DMS79 treated with DMSO at 0.1 percent for 48 hours (cell line): ENCODE measurements at places on chromosomes 5 and 9.
A peak's percentile ranks its signal among the peaks of the same experiment; 100 is the strongest.

DNA sequence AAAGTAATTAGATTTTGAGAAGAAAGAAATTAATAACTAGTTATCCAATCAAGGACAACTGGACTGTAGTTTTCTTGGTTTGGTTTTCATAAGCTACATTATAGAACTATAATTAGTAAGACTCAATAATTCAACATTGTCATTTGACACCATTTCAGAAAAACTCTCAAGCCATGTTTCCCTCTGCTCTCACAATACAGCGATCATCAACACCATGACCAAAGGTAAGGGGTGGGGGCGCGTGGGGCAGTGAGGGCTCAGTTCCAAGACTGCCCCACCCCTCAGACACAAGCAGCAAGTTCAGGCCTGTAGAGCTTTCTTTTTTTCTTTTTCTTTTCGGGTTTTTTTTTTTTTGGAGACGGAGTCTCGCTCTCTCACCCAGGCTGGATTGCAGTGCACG, 6.4 kb downstream of the CMBL start:
- DNase-seq = peak; percentile 63

DNA sequence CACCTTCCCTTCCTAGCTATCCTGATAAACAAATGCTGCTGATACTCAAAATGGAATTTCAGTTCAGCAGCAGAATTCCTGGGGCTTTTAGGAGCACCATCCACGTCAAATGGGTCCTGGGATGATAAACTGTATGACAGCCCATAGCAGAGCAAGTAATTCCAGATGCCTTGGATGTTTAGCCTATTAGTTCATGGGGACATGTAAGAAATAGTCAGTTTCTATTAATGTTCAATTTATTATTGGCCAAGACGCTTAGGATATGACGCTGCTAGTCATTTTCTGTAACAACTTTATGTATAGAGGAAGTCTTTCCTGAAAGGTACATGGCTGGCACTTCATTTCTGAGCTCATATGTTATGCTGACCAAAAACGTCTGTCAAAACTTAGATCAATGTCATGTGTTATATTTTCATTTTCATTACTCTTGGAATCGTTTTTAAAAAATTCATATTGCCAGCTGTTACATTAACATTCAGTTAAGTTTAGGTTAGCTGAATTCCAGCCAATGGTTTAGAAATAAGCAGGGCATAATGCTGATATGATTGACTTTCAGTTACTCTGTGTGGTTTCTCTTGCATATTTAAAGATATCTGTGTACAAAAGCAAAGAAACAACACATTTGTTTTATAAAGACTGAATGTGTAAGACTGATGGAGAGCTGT, 243.8 kb downstream of the CSNK1G3 start:
- no peak for DNase-seq

- no peak for DNase-seq
Observed at GRCh38 chr9:7094576-7094975, 336.8 kb downstream of the KDM4C start.

GRCh38 chr9:74078647-74079046, 418.5 kb upstream of the RORB start:
- DNase-seq = no peak

- no peak for DNase-seq
Observed at GRCh38 chr5:175826980-175827379, 44.4 kb upstream of the CPLX2 start.

DNA sequence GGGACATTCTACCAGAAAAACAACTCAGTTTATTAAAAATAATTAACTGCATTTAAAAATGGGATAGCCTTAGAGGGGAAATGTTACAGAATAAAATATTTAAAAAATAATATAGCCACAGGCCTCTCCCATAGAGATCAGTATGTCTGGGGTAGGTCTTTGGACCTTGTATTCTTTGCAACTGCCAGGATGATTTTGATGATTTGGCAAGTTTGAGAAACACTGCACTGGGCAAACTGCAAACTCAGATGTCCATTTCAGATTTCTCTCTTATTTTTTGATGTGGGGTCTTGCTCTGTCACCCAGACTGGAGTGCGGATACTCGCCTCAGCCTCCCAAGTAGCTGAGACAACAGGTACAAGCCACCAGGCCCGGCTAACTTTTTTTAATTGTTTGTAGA, 24.9 kb upstream of the CCNO start:
- DNase-seq = no peak

- no peak for DNase-seq
Observed at GRCh38 chr5:145981589-145982571, 45.5 kb downstream of the SH3RF2 start.

DNA sequence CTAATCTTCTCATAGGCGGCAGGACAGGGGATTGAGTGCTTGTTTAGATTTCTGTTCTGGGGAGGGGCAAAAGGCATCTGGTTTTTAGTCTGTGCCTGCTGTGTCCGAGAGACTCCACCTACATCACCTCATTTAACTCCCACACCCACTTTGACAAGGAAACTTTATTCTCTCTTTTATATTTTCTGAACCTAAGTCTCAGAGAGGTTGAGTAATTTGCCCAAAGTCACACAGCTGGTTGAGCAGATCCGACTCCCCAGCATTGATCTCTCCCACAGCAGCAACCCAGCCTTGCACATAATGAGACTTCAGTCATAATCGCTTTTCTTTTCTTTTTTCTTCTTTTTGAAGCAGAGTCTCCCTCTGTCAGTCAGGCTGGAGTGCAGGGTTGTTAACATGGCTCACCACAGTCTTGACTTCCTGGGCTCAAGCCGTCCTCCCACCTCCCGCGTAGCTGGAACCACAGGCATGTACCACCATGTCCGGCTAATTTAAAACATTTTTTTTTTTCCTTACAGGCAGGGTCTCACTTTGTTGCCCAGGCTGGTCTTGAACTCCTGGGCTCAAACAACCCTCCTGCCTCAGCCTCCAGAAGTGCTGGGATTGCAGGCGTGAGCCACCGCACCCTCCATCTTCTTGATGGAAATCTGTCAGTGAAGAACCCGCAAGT, 36.5 kb upstream of the ANKRD33B start:
- no peak for DNase-seq

DNA sequence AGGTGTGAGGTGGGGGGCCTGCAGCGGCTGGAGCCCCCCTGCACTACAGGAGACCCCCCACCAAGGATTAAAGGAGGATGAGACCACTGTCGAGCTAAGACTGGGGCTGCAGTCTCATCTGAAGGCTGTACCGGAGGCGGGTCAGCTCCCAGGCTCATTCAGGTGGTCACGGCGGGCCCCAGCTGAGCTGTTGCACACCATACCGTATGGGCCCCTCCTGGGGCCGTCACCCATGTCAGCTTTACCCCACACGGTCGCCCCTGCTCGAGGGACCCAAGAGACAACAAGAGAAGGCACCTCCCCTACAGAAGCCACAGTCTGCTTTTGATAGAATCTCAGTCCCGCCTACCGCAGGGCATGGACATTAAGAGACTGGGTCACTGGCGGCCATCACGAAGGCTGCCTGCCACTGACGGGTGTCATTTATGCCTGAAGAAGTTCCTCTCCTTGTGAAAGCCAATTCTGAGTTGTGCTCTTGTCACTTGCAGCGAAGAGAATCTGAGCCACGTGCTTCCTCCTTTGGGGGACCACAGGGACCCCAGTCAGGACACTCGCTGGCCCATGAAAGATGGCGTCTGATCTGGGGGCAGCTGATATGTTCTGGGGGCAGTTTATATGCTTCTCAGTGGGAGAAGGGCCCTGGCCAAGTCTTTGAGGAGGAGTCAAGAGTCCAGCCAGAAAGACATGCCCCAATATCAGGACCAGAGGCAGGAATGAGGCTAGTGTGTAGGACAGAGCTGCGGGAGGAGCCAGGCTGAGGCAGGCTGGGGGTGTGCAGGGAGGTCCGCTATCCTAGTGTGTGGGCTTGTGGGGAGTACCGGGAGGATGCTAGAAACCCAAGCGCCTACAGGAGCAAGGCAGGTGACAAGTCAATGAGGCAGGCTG, 102.4 kb downstream of the ZNF354C start:
- no peak for DNase-seq

DNA sequence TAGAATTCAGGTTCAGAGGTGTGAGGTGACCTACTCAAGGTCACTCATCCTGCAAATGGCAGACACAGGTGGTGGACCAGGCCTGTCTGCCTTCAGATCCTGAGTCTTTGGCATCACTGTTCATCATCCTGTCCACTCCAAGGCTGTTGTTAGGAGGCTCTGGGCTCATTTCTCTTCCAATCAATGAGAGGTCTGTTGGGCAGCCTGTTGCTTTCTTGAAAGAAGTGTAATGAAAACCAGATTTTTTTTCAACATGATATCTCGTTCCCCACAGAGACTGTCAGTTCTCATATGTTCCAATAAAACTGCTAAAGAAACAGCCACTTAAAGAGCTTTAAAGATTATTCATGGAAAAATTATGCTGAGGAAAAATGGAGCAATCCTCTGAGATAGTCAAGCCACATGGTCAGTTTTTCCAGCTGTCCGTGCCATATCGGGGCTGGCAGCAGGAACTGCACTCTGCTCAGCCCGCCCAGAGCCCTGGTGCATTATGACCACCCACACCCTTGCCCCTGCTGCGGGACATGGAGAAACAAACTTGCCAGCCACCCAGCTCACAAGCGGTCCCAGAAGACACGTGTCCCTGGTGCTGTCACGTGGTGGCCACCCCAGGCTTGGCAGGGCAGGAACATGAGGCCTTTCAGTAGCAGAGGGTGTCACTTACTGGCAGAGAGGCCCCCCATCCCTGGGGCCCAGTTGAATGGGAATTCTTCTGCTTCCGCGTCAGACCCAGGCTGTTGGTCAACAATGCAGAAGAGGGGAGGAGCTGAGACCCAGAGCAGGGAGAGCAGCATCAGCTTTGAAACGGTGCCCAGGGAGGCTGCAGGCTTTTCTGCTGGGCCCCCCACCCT, 63.7 kb upstream of the ANGPTL2 start:
- no peak for DNase-seq
